ENCODE measurements at places on chromosomes 5 and 9.

DNA sequence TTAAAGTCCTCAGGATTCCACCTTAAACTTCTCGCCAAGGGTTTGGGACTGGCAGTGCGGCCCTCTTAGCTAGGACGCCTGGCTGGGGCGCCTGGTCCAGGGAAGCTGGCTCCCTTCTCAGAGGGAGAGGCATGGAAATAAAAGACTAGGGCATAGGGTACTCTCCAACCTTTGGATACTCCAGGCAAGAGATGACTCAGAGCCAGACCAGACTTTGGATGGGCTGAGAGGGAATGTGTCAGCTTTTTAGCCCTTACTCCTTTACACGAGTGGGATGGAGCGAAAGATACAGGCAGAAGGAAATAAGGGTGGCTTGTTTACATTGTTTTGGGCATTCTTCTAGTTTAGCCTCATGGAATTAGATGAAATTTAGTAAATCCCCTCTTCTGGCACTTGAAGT lies 48.2 kb downstream of the IL31RA start:
- no peak for DNase-seq

DNA sequence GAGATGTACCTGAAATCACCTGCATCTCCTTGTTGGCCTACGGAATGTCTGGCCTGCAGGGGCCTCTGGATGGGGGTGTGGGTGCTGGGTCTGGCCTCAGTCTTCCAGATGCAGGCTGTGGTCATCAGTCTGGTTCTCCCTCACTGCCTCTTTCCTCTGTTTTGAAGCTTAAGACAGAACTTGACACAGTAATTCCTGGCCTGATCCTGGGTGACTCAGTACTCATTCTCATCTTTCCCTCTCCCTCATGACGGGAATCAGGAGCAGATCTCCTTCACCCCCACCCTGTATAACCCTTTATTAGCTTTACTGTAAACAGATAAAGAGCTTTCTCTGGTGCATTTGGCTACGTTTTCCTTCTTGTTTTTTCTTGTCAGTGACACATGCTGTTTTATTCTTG lies 89.3 kb upstream of the ADAMTS16 start:
- DNase-seq = no peak

DNA sequence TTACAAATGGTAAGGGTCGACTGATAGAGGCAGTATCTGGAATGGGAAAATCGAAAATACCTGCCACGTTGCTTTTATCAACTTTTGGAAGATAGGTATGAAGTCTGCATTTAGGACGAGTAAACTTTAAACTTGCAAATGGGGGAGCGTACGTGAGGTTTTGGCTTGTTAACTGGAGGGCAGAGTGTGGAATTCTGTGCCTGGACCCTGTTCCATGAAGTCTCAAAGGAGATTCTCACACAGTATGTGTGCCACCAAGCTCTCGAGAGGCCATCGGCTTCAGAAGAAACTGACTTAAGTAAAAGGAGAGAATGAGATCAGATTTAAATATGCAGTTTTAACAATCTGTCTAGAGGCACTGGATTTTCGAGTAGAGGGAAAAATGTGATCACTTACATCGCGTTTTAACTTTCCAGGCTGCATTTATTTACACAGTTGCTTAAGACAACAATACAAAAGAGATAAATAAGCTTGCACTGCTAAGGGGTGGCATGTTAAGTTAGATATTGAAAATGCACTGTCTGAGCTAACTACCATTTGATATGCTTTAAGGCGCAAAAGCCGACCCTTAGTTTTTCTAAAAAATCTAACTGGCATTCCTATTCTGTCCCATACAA lies 401.6 kb downstream of the EBF1 start:
- DNase-seq = no peak

DNA sequence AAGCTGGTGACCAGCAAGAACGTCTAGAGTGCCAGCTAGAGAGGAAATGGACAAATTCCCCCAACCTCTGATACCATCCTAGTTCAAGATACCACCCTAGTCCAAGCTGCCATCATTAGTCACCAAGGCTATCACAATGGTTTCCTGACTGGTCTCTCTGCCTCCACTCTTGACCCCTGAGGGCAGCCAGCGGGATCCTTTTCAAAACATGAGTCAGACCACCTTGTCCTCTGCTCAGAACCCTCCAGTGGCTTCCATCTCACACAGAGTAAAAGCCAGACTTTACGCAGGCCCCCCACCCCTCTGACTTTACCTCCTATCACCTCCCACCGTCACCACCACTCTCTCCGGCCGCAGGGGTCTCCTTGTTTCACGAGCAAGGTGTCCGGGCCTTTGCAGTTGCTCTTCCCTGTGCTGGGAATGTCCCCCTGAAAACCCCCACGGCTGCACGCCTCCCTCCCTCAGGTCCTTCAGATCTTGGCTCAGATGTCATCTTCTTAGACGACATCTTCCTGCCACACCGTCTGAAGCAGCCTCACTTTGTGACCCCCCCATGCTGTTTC lies 42.2 kb upstream of the FBXW11 start:
- DNase-seq = no peak

GRCh38 chr5:84088996-84089395 lies 295.7 kb downstream of the EDIL3 start:
- peak; percentile 10 for DNase-seq

DNA sequence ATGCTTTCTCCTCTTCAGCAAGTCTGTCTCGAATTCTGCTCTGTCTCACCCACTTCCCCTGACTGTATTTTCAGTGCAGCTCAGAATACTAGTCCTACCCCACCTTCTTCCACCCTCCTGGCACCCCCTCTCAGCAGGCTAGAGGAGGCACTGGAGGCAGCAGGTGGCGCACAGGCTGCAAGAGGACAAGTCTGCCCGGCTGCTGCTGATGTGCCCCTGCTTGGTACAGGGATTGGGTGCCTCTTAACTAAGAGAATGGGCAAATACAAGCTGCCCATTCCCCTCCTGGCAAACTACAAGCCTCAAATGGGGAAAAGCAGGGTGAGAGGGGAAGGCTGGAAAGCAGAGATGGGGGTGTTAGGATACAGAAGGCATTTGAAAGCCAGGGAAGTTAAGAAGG lies 5.1 kb downstream of the TLN1 start:
- DNase-seq = no peak

DNA sequence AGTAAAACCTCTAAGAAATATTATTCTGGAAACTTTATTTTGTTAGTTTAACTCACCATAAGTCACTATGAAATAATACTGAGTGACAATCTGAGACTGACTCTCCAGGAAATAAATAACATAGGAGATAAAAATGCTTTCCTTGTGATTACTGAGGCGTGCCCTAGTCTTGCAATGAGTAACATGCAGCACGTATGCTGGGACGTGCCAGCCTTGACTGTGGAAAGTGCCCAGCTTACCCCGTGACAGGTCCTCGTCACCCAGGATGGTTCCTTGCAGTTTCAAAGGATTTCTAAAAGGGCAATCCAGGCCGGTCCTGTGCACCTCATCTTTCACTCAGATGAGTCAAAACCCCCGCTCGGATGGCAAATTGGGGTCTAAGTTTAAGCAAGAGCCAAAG lies 720.8 kb upstream of the ADAMTS16 start:
- DNase-seq = no peak

DNA sequence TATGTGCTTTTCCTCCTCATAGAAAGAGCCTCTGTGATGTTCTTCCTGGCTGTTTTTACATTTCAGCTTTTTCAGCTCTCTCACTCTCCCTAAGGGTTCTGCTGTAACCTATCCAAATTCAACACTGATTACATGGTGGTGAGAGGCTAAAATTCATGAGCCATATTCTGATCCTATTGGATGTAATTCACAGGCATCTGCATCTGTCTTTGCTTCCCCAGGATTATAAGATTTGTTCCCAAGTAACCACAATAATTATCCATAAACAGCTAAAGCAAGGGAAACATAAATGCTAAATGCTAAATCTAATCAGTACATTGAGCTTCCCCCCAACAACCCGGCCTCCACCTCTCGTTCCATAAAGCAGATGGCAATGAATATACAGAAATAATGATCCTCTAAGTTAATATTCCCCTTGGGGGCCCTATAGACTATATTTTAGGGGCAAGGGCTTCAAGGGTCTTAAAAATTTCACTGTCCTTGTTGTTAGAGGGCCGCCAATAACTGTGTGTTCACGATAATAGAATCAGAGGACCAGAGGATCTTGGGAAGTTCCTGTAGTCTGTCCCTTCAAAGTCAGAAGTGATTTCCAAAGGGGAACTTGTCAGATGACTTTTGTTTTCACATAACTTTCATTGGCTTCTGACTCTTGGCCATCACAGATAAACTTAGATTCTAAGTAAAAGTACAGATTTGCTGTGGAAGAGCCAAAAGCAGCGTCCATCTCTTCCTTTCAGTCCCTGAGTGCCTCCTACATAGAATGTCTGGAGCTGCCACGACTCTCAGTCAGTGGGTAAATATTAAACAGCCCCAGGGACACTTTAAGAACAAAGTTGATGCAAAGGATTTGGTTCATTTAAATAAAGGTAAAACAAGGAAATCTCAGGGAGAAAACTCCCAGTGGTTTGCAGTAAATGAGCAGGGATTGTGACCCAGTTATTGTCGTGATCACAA lies 125.6 kb downstream of the ALDH1A1 start:
- no peak for DNase-seq

DNA sequence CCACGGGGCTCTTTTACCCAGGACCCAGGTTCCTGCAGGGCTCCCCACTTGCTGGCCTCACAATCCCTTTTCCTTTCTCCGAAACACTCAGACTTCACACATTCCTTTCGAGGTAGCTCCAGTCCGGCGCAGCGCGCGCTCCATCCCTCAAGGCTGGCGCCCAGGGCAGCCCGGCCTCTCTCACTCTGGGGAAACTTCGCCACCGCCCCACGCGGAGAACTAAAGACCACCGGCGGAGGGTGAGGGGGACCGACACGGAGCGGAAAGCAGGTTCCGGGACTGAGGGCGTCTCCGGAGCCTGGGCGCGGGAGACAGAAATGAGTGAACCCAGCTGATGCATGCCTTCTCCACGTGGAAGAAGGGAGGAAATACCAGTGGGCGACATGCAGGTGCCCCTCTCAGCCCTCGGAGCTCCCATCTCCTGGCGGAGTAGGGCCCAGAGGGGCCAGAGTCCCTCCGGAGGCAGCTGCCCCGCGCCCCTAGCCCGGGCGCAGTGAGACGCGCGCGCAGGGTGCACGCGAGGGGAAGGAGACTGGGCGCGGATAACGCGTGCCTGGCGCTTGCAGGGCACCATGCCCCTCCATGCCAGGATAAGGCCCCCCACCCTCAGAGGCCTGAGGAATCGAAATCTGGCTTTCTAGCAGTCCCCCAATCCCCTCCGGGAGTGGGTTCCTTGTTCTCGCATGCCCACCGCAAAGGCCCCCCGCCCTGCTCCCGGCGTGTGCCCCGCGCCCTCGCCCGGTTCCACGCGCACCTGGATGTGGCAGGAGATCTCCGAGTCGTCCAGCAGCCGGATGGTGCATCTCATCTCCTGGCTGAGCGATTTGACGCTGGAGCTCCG lies 650 bp downstream of the FRMD3 start:
- no peak for DNase-seq

- no peak for DNase-seq
Measured at GRCh38 chr5:124888050-124888506, 141.6 kb upstream of the ZNF608 start.

DNA sequence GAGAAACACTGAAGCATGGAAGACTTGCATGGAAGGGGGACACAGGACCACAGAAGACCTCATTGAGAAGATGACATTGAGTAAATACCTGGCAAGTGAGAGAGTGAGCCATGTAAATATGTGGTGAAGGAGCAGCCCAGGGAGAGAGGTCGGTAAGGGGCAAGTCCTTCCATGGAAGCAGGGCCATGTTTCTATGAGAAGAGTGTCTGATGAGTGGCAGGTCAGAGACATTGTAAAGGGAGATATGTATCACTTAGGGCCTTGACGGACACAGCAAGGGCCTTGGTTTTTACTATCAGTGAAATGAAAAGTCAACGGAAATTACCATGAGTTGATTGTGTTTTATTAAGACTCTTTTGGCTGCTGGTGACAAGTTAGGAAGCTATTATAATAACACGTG lies 336.4 kb downstream of the PLK2 start:
- DNase-seq = no peak

GRCh38 chr5:43680286-43680685 lies 77.3 kb downstream of the NNT start:
- DNase-seq = no peak

GRCh38 chr5:159430361-159431012 lies 100.2 kb upstream of the IL12B start:
- DNase-seq = no peak

All from AG09319 (cell line).